Uterus (tissue), 4 donors: ENCODE measurements at places on chromosomes 1 and 21.

DNA sequence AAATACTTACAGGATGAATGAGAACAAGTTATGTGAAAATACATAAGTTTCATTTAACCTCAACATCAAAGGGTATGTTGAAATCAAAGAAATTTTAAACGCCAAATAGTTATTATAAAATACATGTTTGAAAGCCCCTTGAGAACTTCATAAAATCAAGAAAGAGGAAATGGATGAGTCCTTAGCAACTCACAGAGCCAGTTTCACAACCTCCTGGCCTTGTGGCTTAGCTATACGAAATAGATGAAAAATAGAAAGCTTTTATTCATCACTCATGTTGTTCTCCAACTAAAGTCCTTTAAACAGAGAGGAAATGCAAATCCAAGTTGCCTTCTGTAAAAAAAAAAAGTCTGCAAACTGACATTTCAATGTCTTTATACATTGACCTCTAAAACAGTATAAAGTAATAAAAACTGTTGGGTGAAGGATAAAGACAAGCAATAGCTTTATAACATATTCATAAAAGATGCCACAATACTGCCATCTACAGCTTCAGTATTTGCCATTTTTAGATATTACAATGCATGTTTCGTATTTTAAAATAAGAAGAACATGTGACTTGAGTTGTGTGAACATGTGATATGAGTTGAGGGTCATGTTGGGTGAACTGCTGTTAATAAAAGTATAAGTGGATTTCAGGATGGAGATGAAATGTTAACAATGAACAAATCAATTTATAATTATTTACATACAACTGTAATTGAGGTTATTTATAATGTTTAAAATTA, 847.8 kb downstream of the MRPL39 start:
- H3K4me1 ChIP-seq = no peaks in the 10 kb centered on the region
- H3K4me3 ChIP-seq = no peak overlapping the region
- no peak for DNase-seq
- H3K36me3 ChIP-seq = no peaks in the 10 kb centered on the region
- no peaks in the 10 kb centered on the region for H3K27me3 ChIP-seq

DNA sequence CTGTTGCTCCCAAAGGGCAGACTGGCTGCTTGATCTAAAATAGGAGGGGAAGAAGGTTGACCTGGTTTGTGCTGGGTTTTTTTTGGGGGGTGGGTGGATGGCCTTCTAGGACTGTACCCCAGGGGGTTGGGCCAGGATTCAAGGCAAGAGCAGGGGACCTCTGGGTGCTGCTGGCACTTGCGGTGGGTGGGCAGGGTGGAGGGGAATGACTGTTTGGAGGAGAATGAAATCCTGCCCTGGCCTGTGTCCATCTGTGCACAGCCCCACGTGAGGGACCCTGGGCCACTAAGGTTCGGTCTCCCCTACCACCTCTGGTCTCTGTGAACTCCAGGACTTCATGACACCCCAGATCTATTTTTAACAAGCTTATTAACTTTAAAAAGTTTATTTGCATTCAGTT, 414.2 kb downstream of the PTPRU start:
- no peak overlapping the region for H3K27ac ChIP-seq
- H3K4me3 ChIP-seq = no peak overlapping the region
- DNase-seq = no peak
- no peaks in the 10 kb centered on the region for H3K4me1 ChIP-seq
- no peaks in the 10 kb centered on the region for H3K27me3 ChIP-seq
- no peaks in the 10 kb centered on the region for H3K36me3 ChIP-seq

- no peaks in the 10 kb centered on the region for H3K36me3 ChIP-seq
- H3K27ac ChIP-seq = no peak overlapping the region
- H3K27me3 ChIP-seq = no peaks in the 10 kb centered on the region
These were observed 87.6 kb downstream of the DRAM2 start for GRCh38 chr1:111052246-111052645.

DNA sequence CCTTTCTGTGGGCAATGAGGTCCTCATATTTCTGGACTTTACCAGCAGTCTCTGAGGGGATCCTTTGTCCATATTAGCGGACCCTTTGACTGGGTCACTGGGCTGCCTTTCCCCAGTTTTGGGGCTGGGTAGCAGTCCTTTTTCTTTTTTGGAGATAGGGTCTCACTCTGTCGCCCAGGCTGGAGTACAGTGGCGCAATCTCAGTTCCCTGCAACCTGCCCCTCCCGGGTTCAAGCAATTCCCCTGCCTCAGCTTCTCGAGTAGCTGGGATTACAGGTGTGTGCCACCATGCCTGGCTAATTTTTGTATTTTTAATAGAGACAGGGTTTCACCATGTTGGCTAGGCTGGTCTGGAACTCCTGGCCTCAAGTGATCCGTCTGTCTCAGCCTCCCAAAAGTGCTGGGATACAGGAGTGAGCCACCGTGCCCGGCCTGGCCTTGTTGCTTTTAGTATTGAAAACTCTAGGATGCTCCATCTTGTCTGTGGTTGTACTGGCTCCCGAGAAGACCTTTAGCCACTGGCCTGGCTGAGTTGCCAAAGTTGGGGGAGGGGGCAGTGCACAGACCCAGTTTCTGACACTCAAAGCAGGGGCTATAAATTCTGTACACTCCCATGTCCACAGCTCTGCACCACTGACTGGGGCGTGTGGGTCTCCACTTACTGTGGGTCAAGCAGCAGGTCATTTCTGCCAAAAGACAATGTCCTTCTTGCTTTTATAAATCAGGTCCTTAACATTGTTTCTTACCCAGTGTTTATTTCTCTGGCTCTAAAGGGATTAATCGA, 33.1 kb downstream of the MAN1C1 start:
- peak overlapping the region; percentile 38 for H3K27ac ChIP-seq
- peaks cover 10% of the 10 kb centered on the region for H3K4me1 ChIP-seq
- H3K36me3 ChIP-seq = no peaks in the 10 kb centered on the region
- no peaks in the 10 kb centered on the region for H3K27me3 ChIP-seq

DNA sequence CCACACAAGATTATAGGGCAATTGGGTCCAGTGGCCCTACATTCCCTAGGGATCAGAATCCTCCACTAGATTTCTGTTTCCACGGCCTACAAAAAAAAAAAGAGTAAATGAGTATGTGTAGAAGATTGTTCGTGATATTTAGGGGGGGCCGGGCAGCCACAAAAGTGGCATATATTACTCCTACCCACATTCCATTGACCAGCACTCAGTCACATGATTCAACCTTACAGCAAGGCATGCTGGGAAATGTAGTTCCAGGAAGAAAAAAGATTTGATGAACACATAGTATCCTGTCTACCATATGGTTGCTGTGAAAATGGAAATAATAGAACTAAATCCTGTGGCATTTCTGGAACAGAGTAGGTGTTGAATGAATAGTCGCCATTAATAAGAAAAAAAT, 43.4 kb upstream of the GJB5 start:
- DNase-seq = no peak
- no peak overlapping the region for H3K27ac ChIP-seq
- no peaks in the 10 kb centered on the region for H3K36me3 ChIP-seq
- H3K27me3 ChIP-seq = no peaks in the 10 kb centered on the region
- no peak overlapping the region for H3K4me3 ChIP-seq
- H3K4me1 ChIP-seq = no peaks in the 10 kb centered on the region

DNA sequence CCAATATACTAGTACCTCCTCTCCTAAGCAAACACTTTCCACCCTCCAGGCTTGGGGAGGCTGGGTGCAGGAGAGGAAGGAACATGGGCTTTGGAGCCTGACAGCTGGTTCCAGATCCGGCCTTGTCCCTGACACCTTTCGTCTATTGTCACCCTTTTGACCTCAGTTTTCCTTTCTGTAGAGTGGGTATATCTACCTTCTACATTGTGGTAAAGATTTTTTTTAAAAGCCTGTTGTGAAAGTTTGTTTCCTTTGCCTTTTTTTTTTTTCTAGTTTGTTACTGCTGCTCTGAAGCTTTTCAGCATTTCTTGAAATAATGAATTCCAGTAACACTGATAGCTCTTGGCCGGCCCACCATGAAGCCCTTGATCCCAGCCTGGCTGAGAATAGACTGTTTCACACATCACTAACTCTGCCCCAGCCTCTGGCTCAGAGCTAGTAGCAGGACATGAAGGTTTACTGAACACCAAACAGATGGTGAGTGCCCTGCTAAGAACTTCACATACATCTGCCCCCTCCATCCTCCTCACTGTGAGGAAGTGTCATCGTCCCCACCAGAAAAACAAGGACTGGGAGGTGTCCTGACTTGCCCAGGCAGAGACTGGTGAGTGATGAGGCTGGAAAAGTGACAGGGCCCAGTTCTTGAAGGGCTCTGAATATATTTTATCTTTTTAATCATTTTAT, 33.0 kb upstream of the ID3 start:
- no peaks in the 10 kb centered on the region for H3K4me1 ChIP-seq
- no peak for DNase-seq
- H3K36me3 ChIP-seq = no peaks in the 10 kb centered on the region
- no peaks in the 10 kb centered on the region for H3K27me3 ChIP-seq

GRCh38 chr1:172163498-172164215, 256.8 kb upstream of the C1orf105 start:
- H3K4me3 ChIP-seq = no peak overlapping the region
- no peak overlapping the region for H3K27ac ChIP-seq
- no peaks in the 10 kb centered on the region for H3K36me3 ChIP-seq
- H3K27me3 ChIP-seq = no peaks in the 10 kb centered on the region
- DNase-seq = no peak
- no peaks in the 10 kb centered on the region for H3K4me1 ChIP-seq

DNA sequence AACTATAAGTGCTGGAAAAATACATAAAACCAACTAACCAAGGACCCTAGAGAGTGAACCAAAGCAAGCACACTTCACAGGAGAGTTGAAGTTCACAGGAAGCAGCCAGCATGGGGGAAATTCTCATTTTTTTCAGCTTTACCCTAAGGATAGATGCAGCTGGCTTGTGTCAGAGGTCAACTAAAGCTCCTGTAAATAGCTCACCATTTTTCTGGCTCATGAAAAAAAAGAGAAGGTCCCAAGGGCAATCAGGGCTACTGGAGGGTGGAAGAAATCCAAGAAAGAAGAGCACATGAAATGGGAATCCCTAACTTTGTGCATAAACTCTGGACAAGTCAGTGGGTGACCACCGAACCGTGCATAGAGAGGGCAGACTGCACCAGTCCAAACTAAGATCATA, 58.3 kb downstream of the KCNJ15 start:
- H3K4me3 ChIP-seq = no peak overlapping the region
- H3K27ac ChIP-seq = no peak overlapping the region
- no peaks in the 10 kb centered on the region for H3K36me3 ChIP-seq

DNA sequence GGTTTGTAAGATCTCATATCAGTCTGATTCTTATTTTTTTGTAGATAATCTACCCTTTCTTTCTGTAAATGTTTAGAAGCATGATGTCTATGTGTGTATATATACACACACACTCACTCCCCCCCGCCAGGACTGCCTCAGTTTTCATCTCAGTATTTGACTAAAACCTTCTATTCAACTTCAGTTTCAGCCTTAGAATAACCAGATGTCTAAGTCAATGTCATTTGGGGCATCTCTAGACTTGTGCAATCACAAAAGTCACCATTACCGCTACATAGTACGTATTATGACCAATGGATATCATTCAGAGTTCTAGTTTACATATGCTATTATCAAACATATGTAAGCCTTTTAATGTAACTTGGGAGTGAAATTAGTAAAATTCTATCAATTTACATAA, 53.3 kb upstream of the BOLA1 start:
- no peak overlapping the region for H3K27ac ChIP-seq
- no peaks in the 10 kb centered on the region for H3K27me3 ChIP-seq
- no peaks in the 10 kb centered on the region for H3K36me3 ChIP-seq
- DNase-seq = no peak

- no peaks in the 10 kb centered on the region for H3K4me1 ChIP-seq
- DNase-seq = peak; percentile 12
- no peak overlapping the region for H3K4me3 ChIP-seq
- no peaks in the 10 kb centered on the region for H3K27me3 ChIP-seq
- no peak overlapping the region for H3K27ac ChIP-seq
These were observed 43.6 kb downstream of the SLC19A1 start for GRCh38 chr21:45498646-45499000.

DNA sequence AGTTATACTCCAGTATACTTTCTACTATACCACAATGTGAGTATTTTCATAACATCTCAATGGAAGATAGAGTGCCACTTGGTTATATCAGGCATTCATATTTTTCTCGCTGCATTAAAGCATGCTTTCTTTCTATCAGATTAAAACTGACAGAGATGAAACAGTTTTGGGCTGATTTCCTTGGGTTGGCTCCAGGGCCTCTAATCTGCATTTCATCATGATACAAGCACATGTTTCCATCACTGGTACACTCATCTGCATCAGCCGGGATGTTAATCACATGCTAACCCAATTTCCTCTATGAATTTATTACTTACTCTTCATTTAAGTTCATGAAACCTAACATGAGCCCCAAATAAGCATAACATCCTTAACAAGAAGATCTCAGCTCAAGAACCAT, 289.0 kb upstream of the DAB1 start:
- H3K27ac ChIP-seq = no peak overlapping the region
- DNase-seq = no peak
- H3K27me3 ChIP-seq = no peaks in the 10 kb centered on the region

DNA sequence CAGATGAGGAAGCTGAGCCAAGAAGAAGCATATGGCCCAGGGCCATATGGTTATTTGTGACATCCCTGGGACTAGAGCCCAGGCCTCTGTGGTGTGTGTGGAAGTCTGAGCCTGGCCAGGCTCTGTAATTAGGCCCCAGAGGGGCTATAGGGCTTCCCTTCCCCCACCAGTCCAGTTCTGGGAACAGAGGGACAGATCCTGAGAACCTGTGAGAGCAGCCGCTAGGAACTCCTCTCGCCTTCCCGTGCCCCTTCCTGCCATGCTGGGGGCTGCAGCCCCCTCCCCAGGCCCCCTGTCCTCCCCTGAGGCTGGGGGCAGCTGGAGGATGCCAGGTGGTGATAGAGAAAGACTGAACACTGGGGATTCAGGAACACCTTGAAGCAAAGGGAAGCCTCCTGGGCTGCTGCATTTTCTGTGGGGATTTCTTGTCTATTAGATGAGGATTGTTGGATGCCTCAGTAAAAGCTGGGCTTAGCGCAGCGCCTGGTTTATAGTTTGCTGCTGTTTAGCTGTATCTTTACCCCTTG, 33.3 kb downstream of the COQ8A start:
- peak overlapping the region; percentile 89 for H3K27ac ChIP-seq
- no peaks in the 10 kb centered on the region for H3K36me3 ChIP-seq
- no peaks in the 10 kb centered on the region for H3K27me3 ChIP-seq
- H3K4me1 ChIP-seq = peaks cover 19% of the 10 kb centered on the region
- no peak overlapping the region for H3K4me3 ChIP-seq

- peaks cover 4% of the 10 kb centered on the region for H3K4me1 ChIP-seq
- no peaks in the 10 kb centered on the region for H3K36me3 ChIP-seq
- peak; percentile 73 for DNase-seq
These were observed 50.6 kb upstream of the LYST start for GRCh38 chr1:235917267-235917811.
